ENCODE measurements at places on chromosomes 6 and 20.

DNA sequence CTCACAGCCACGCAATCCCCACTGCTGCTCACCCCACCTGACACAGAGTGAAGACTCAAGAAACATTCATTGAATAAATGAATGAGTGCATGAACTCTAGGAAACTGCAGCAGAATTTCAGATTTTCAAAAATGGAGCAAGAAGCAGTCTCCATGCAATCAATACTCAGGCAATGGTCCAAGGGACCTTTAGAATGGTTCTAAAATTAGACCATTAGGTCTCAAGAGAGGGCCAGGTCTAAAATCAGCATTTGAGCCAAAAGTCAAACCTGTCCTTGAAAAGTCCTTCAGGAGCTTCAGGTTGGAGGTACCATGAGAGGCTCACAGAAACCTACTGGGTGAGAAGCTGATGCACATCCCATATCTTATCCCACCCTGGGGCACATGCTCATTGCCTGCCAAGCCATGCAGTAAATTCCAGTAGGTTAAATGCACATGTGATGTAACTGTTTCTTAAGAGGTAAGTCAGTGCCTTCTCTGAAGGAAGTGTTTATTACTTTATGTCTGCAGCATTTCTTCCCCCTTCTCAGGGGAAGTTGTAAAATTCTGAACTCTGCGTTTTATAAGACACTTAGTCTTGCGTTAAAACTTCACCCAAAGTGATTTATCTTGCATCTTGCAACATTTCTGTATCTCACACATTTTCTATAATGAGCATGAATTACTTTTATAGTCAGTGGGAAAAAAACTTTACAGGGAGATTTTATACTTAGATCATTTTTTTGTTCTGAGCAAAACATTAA is 126.6 kb downstream of the ADAT2 start:
- DNase-seq, result no peak

DNA sequence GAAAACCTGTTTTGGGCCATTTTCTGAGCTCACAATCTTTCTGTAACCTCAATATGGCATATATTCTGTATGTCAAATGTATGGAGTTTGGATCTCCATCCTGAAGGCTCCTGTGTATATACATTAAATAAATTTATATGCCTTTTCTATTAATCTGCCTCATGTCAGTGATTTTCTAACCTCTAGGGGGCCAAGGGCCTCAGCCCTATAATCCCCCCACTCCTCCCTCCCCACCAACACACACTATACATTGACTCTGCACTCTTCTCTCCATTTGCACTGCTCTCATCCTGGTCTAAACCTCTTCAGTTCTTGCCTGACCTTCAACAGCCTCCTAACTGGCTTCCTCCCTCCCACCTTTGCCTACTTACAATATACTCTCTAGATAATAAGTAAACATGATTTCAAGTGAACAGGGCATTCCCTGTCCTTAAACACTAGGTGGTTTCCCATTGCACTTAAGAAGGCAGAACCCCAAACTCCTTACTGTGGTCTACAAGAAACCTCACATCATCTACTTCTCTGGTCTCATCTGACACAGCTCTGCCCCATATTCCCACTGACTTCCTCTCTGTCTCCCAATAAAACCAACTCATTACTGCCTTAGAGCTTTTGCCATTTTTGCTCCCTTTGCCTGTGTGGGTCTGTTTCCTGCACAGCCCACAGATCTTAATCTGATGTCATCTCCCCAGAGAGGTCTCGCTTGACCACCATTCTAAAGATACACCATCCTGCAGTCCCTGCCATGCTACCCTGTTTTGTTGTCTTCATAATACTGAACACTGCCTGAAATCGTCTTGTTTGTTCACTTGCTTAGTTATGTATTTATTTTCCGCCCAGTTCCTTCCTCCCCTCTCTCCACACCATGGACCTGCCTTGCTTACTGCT is 213.7 kb downstream of the SYNE1 start:
- DNase-seq, result no peak

- DNase-seq, result no peak
These were observed 127.9 kb downstream of the QRSL1 start for GRCh38 chr6:106757267-106757666.

DNA sequence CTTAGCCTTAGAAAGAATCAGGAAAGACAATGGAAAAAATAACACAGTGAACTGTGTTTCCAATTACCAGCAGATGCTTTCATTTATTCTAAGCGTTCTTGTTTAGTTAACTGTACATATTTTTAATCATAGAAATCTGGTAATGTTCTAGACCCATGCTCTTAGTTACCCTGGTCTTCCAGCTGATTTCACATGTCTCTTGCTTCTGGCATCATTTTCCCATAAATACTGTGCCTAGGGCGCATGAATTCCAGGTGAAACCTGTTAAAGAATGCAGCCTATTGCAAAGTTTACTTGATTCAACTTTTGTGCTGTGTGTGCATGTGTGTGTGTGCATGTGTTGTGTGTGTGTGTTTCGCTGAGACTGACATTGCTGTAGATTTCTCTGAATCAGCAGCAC is 178.6 kb downstream of the PDE7B start:
- DNase-seq, result no peak

DNA sequence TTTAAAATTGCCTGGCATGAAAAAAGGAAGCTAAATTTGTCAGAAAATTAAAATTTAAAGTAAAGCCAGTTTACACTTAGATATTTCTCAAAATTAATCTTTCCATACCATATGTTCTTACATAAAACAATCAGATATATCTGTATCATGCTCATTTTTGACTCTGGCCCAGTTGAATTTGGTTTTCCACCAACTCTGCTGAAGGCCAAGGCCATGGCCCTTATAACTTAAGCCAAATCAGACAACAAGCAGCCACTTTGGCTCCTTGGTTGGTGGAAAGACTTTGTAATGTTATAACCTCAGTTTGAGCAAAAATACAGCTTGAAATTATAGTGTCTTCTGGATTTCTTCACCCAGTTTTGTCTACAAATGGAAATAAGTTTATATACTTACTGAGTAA is 97.3 kb downstream of the CENPW start:
- DNase-seq, result no peak

DNA sequence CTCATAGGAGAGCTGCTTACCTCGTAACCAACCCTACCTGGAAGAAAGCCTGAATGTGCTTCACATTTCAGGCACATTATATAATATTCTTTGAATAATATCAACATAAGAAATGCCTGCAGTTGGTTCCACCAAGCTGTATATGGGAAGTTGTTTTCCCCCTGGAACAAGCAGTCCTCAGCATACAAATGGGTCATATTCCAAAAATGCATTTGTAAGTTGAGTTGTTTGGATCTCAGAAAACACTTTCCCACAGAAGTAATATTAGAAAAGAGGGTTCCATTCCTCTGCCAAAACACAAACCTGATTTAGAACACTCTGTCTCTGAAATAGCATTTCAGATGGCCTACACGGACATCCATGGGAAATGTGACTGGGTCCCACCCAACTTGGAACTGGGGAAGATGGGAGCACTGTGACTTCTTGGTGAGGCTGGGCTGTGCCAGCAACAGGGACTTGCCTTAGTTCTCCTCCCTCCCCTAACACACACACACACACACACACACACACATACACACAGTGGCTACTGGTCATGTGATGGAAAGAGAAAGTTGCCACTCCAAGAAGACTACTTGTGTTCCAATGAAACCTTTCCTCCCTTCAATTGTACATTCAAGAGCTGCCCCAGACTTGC is 11.4 kb upstream of the RCAN2 start:
- no peak for DNase-seq

- DNase-seq, result no peak
These were observed 36.3 kb downstream of the PYGB start for GRCh38 chr20:25284131-25284601.

GRCh38 chr6:27176523-27177484 is 70.7 kb upstream of the PRSS16 start:
- DNase-seq, result peak; percentile 77

- DNase-seq, result no peak
These were observed 237.1 kb downstream of the SMOC2 start for GRCh38 chr6:168678077-168678476.

DNA sequence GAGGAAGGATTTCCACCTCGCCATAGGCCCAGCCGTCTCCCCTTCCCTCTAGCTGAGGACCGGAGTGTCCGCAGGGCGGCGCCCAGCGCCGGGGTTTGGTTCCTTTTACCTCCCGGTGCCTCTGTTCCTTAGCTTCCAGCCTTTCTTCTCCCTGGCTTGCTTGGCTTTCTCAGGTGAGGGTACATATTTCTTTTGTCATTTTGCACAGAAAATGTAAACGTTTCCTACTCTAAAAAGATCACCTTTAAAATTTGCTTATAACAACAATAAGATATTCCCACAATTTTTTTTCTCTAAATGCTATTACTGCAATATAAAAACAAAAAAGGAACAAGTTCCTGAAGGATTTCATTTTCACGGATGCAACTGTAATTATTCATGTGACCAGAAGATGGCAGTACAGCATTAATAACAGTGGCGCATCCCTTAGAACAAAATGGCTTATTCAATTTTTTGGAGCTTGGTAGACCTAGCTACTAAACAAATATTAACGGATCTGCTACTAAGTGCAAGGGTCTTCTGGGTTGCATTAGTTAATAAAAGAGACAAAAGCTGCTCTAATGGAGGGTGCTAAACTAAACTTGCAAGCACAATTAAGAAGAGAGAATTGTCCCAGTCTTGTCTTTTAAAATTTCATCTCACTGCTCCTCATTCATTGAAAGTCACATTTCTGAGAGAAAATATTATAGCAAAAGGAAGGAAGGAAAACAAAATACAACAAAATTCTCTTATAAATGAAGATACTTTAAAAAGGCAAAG is 172.9 kb downstream of the ADGRG6 start:
- no peak for DNase-seq

DNA sequence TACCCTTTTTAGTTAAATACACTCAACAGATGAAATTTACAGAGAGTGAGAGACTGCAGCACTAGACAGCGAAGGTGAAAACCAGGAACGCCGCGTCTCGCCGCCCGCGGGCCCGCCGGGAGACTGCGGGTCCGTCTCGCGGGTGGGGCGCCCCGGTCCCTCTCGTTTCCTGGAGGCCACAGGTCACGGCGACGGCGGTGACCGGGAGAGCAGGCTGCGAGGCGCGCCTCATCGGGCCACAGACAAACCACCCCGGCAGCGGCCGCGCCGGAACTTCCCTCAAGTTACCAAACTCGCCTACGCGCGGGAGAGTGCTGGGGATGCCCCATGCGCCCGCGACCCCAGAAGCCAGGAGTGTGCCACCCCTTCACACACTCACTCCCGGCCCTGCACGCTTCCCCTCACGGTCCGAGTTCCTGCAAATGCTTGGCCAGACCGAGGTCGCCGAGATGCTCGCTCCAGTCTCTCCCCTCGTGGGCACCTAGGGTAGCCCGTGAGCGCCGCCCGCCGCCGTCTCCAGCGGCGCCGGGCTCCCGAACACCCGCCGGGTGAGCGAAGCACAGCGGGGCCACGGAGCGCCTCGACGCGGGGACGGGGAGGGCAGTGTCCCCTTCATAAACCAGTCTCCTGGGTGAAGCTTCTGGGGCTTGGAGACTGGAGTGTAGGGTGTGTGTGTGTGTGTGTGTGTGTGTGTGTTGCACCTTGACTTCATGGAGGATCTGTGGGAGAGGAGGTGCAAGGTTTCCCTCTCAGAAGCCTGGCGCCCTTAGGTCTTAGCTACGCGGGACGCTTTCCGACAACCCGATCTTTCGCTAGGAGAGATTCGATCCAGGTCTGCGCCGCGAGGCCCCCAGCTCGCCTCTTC is 1.4 kb downstream of the BACH2 start:
- DNase-seq, result peak; percentile 75

GRCh38 chr6:139373154-139373927 is 1.1 kb downstream of the CITED2 start:
- peak; percentile 77 for DNase-seq

- DNase-seq, result no peak
These were observed 42.0 kb upstream of the KCNQ5 start for GRCh38 chr6:72579865-72580264.

GRCh38 chr6:153767127-153767526 is 271.9 kb upstream of the OPRM1 start:
- no peak for DNase-seq

- peak; percentile 54 for DNase-seq
These were observed 25.4 kb upstream of the ASIP start for GRCh38 chr20:34215711-34216381.

DNA sequence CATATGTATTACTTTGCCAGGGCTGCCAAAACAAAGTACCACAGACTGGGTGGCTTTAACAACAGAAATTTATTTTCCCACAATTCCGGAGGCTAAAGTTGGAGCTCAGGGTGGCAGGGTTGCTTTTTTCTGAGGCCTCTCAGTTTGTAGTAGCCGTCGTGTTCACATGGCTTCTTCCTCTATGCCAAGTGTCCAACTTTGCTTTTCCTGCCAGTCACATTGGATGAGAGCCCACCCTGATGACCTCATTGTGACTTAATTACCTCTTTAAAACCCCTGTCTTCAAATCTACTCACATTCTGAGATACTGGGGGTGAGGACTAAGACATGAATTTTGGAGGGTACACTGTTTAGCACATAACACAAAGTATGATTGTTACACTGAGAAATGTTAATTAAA is 9.9 kb upstream of the ECT2L start:
- DNase-seq, result no peak

GRCh38 chr6:150470131-150470530 is 101.3 kb downstream of the IYD start:
- no peak for DNase-seq

- DNase-seq, result no peak
These were observed 376.6 kb downstream of the DHX35 start for GRCh38 chr20:39338469-39339376.

- DNase-seq, result no peak
These were observed 29.0 kb downstream of the DAAM2 start for GRCh38 chr6:39821046-39821740.

DNA sequence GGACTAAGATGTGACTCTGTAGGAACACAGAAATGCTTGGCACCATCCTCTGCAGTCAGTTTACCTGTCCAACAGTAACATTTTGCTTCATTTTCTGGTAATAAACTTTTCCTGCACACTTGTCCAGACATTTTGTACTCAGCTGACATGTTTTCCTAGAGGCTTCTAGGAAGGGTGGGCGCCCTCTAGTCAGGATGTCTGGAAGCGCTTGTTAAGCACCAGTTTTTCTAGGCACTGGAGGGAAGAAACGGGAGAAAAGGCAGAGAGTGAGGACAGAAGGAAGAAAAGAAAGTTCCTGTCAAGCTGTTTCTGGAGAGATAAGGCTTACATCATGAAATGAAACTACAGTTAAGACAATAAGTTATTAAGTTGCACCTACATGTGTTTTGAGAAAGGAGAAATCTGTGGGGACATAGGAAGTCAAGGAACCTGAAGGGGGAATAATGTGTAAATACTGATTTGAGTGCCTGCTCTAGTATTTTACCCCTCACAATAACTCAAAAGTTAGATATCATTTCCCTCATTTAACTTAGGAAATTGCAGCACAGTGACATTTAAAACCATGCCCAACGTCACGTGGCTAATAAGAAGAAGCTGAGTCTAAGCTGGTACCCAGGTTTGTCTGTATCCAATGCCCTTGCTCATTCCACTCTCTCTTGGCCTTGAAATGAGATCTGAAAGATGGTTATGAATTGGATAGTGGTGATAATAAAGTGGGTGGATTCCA is 42.7 kb upstream of the TNFRSF21 start:
- DNase-seq, result no peak

- no peak for DNase-seq
These were observed 307.1 kb upstream of the RSPO3 start for GRCh38 chr6:126811321-126811720.
